ENCODE measurements at places on chromosomes 13 and 19.
A peak's percentile ranks its signal among the peaks of the same experiment; 100 is the strongest.

DNA sequence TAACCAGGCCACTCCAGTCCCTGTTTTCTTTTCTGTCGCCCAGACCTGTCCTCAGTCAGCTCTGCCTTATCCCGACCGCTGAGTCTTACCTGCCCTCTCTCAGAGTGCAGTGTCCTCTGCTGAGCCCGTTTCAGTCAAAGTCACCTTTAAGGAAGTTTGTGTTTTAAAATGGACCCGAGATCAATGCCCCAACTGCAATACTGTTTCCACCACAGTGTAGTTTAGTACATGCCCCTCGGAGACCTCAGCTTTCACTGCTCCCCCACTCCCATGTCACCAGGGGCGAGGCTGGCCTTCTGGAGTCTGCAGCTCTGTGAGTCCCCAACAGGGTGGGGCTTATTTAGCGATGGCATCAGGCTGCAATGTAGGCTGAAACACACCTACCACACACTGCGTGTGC, 248.4 kb upstream of the TSHZ3 start:
- H3K4me1 ChIP-seq, result no peaks in the 10 kb centered on the region
- no peak overlapping the region for H3K4me3 ChIP-seq
- DNase-seq, result no peak

- no peaks in the 10 kb centered on the region for H3K4me1 ChIP-seq
- no peaks in the 10 kb centered on the region for H3K36me3 ChIP-seq
- no peak overlapping the region for H3K4me3 ChIP-seq
- H3K27ac ChIP-seq, result no peak overlapping the region
- no peak for DNase-seq
- no peaks in the 10 kb centered on the region for H3K27me3 ChIP-seq
These were observed 423.3 kb downstream of the EFNB2 start for GRCh38 chr13:106112191-106112590.

DNA sequence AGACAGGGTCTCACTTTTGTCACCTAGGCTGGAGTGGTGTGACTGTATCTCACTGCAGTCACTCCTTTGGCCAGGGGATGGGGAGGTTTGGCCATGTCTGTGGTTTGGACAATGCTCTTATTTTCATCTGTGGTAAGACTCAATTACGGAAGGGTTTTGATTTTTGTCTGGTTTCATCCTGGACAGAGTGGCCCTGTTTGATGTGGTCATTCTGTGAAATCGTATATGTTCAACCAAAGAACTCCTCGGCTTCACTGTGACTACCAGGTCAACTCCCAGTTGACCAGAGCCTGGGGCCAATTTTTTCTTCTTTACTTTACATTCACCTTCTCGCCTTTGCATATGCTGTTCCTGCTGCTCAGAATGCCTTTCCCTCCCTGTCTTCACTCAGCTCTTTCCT, 6.8 kb upstream of the CCDC124 start:
- no peak for DNase-seq
- no peaks in the 10 kb centered on the region for H3K36me3 ChIP-seq
- no peak overlapping the region for H3K27ac ChIP-seq
- no peak overlapping the region for H3K4me3 ChIP-seq
- H3K4me1 ChIP-seq, result peaks cover 15% of the 10 kb centered on the region

DNA sequence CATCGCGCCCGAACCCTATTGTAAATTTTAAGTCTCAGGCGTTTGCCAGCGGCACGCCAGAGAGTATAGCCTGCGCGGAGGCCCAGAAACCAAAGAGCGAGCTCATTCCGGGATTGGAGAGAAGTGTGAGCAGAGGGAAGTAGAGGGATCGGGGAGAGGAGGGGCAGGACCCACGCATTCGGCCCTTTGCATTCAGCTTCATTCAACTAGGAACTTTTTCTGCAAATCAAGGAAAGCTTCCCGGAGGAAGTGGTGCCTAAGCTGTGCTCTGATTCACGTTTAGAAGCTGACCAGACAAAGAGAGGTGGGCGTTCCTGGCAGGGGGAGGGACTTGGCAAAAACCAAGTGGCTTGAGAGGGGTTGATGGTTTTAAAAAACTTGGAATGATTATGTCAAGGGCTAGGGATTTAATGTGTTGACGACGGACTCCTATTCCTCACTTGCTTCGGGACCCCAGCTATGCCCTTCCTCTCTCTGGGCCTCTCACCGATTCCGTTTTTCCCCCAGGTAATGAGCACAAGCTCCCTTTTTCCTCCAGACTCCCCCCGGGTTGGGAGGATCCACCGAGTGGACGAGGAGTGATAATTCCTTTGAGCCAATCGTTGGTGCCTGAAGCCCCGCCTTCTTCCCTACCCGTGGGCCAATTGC, 811 bp upstream of the PRMT1 start:
- H3K36me3 ChIP-seq, result no peaks in the 10 kb centered on the region
- peaks cover 52% of the 10 kb centered on the region for H3K4me1 ChIP-seq
- peak overlapping the region; percentile 85 for H3K4me3 ChIP-seq
- no peaks in the 10 kb centered on the region for H3K27me3 ChIP-seq
- DNase-seq, result no peak
- H3K27ac ChIP-seq, result peak overlapping the region; percentile 94

DNA sequence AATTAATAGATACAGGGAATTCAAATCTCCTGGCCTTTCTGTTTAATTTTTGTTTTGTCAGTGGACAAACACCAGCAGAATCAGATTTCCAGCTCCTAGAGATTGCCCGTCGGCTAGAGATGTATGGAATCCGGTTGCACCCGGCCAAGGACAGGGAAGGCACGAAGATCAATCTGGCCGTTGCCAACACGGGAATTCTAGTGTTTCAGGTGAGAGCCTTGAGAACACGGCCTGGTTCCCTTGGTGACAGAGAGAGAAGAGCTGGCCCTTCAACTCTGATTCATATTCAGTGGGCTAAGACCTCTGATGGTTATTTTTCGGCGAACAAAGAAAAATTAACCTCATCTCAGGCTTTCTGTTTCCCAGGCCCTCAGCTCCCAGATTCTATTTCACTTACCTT, 191.3 kb downstream of the STK24 start:
- no peaks in the 10 kb centered on the region for H3K4me1 ChIP-seq
- no peak overlapping the region for H3K4me3 ChIP-seq
- no peaks in the 10 kb centered on the region for H3K36me3 ChIP-seq
- DNase-seq, result no peak
- H3K27me3 ChIP-seq, result peaks cover 28% of the 10 kb centered on the region

DNA sequence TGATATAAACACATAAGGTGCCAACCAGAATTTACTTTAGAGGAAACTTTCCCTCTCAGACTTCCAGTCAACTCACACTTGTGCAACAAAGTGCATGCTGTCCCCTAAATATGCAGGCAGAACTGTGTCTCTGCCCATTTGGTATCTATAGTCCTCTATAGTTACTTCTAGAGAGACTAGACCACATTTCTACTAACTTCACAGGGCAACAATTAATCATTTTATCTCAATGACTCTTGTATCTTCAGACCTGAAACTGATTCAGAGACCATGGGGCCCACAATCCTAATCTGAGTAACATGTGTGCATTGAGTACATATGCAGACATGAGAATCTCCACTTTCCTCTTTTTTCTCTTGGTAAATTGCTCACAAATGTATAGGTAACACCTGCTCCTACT, 158.1 kb downstream of the ZNF486 start:
- H3K4me3 ChIP-seq, result no peak overlapping the region
- no peaks in the 10 kb centered on the region for H3K27me3 ChIP-seq
- no peaks in the 10 kb centered on the region for H3K36me3 ChIP-seq
- peak overlapping the region; percentile 55 for H3K27ac ChIP-seq
- peak; percentile 30 for DNase-seq

DNA sequence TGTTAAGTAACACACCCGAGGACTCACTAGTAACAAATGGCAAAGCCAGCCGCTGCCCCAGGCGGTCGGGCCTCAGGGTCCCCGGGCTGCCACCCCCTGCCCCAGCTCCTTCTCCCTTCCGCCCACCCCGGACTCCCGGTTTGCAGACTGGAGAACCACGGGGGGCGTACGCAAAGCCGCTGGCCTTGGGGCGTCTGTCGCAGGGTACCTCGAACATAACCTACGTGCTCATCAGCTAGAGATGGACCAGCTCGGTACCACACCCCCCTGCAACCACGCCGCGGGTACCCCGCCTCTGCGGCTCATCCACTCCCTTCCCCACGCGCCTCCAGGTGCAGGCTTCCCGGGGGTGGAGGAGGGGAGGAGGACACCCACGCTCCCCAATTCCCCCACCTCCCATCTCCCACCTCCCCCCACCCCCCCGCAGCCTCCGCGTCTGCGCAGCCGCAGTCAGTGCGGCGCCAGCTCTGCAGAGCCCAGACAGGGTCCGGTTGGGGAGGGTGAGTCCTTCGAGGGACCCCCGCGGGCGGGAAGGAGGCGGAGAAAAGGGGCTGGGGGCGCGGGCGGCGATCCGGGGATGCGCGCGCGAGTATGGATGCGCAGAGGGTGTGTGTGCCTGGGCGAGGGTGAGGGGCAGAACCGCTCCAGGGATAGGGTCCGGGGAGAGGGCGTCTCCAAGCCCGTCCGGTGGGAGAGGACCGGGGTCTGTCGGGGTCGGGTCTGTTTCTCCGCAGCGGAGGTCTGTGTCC, at the start of gene SMIM17:
Gene SMIM17, plus strand, starts transcription at position 449 of the 749 bp plus-strand sequence. CDS start 2,509 bp downstream, outside the sequence.
- no peak within 1 kb of the TSS for H3K4me3 ChIP-seq
- peaks cover 40% of the 10 kb centered on the region for H3K36me3 ChIP-seq
- no peak within 1 kb of the TSS for H3K27ac ChIP-seq
- H3K4me1 ChIP-seq, result peaks cover 5% of the 10 kb centered on the region
- DNase-seq, result no peak

DNA sequence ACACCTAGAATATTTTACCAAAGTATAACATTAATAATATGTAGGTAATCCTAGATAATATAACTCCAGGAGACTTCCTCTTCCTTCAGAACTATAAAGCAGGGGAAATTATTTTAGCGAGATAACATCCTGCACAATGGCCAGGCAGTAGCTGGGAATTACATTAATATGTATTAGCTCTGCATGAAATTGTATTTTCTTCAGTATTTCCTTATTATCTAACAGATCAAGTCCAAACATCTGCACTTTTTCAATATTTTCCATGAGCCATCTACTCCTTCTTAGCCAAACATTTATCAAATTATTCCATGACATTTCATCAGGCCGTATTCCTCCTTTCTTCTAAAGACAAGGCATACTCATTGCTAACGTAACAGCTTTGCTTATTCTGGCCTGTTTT, 98.8 kb upstream of the PCDH9 start:
- no peak for DNase-seq
- no peak overlapping the region for H3K27ac ChIP-seq
- no peaks in the 10 kb centered on the region for H3K4me1 ChIP-seq
- no peak overlapping the region for H3K4me3 ChIP-seq
- no peaks in the 10 kb centered on the region for H3K27me3 ChIP-seq

DNA sequence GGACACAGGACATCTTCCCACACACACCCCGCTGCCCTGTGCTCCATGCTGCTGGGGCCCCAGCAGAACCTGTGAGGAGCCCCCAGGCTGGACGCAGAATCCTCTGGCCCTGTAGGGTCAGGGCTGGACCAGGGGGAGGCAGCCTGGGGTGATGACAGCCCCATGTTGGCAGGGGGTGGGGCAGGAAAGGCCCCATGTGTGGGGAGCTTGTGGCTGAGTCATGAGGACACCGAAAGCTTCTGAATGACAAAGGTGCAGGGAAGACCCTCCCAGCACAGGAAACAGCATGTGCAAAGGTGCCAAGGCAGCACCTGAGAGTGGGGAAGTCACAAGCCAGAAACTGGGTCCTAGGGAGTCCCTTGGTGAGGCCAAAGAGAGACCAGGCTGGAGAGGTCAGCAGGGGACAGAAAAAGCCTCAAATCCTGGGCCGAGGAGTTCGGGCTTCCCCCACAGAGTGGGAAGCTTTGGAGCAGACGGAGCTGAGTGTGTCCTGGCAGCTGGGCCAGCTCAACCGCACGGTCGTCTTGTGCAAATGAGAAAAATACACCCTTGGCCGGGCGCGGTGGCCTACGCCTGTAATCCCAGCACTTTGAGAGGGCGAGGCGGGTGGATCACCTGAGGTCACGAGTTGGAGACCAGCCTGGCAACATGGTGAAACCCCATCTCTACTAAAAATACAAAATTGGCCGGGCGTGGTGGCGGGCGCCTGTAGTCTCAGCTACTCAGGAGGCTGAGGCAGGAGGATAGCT, 17.5 kb downstream of the ATP8B3 start:
- H3K36me3 ChIP-seq, result no peaks in the 10 kb centered on the region
- H3K4me1 ChIP-seq, result peaks cover 7% of the 10 kb centered on the region
- H3K4me3 ChIP-seq, result no peak overlapping the region
- peak; percentile 20 for DNase-seq
- peaks cover 10% of the 10 kb centered on the region for H3K27me3 ChIP-seq

DNA sequence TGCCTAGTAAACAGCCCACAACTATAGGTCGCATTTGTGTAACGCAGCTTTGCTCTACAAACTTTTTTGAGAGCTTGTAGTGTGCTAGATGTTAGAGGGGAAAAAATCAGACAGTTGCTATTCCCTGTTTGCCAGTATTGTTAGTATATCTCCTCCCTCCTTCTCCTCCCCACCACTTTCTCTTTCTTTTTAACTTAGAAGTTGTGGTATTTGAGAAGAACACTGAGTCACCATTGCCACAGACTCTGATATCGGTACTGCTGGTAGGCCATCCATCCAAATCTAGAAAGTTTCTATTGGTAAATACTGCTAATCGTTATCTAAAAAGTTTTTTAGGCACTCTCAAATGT, 666 bp downstream of the POMP start:
- no peaks in the 10 kb centered on the region for H3K27me3 ChIP-seq
- peak; percentile 24 for DNase-seq
- peaks cover 30% of the 10 kb centered on the region for H3K36me3 ChIP-seq
- H3K4me3 ChIP-seq, result peak overlapping the region; percentile 95
- peak overlapping the region; percentile 86 for H3K27ac ChIP-seq

- no peak overlapping the region for H3K27ac ChIP-seq
- H3K27me3 ChIP-seq, result no peaks in the 10 kb centered on the region
- no peak for DNase-seq
- peaks cover 8% of the 10 kb centered on the region for H3K4me1 ChIP-seq
These were observed 19.6 kb downstream of the AP2A1 start for GRCh38 chr19:49786376-49786820.

DNA sequence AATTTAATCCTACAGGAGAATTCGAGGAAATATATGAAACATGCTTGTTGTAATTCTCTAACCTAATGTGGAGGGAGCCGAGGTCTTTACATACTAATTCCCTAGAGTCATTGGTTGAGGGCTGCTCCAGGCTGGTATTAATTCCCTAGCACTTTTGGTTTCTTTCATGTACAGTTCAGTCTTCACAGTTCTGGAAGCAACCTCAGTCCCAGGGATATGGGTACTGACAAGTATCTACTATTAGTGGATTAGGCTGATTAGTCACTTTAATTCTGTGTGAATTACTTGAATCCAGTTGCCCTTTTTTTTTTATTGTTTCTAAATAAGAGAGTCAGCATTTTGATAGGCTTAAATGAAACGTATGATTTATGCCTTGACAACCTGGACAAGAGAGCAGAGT, 172.3 kb upstream of the HTR2A start:
- H3K36me3 ChIP-seq, result no peaks in the 10 kb centered on the region
- H3K27me3 ChIP-seq, result no peaks in the 10 kb centered on the region
- no peak for DNase-seq
